ENCODE measurements at places on chromosomes 13 and 19.

DNA sequence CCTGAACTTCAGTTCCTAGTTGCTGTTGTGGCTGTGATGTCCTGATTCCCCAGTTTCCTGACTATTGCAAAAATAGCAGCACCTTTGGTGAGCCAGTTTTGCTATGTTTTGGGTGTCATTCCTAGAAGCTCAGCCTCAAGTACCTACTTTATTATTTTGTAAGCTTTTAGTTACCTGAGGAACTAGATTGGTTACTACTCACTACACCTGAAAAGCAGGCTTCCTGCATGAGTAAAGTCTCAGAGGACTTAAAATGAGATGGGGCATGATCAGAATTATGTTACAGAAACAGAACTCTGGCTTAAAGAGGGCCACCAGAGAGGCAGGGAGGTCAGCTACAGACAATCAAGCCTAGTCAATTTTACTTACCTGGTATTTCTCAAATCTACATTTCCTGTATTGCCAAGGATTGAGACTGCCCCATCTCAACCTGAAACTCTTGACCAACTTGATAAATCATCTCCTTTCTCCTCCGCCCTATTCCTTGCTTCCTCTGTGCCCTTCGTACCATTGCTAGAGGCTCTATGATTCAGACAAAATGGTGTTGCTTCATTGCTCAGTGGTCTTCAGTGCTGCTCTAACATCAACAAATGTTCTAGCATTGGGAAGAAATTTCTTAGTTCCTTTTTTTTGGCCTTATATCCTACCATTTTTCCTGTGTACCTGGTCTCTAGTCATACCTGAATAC lies 58.9 kb downstream of the RAP2A start:
- DNase-seq = no peak

GRCh38 chr19:16376649-16377048 lies 52.0 kb downstream of the KLF2 start:
- DNase-seq = no peak

- DNase-seq = no peak
Measured at GRCh38 chr19:50379602-50380001, 3.3 kb downstream of the NR1H2 start.

- DNase-seq = no peak
Measured at GRCh38 chr19:19460258-19460731, 54.8 kb downstream of the GATAD2A start.

- no peak for DNase-seq
Measured at GRCh38 chr19:18183529-18183928, 9.5 kb upstream of the MPV17L2 start.

DNA sequence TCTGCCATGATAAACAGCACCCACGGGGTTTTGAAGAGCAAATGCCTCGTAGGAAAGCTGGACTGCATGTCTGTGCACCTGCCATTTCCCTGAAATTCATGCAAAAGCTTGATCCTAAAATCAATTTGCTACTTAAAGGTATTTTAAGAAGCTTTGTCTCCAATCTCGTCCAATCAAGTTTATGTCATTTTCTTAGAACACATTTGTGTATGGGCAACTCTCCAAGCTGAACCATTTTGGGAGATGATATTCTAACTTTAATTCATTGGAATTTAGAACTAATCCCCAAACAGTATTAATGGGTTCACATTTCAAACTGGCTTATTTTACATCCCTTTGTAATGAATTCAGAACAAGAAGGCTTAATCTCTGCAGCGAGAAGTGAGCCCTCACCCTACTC lies 822 bp downstream of the ADPRHL1 start:
- DNase-seq = no peak
